RCC 7860 (cell line): ENCODE measurements at places on chromosomes 7 and 10.

- peak; percentile 53 for DNase-seq
Measured at GRCh38 chr7:98802088-98802780, 67.6 kb downstream of the TMEM130 start.

DNA sequence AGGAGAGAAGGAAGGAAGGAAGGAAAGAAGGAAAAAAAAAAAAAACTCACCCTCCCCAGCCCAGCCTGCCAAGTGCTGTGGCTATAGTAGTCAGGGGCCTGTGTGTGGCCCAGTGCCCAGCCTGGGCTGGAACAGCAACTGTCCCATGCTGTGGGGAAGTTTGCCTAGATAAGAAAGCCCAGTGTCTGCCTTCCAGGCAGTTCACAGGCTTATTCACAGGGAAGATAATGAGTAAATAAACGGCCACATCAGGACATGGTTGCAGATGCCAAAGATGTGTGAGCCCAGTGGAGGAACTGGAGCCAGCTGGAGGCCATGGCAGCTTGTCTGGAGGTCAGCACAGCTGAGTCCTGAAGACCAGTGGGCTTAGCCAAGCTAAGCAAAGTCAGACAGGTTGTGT, 132.4 kb upstream of the FOXK1 start:
- DNase-seq = no peak

DNA sequence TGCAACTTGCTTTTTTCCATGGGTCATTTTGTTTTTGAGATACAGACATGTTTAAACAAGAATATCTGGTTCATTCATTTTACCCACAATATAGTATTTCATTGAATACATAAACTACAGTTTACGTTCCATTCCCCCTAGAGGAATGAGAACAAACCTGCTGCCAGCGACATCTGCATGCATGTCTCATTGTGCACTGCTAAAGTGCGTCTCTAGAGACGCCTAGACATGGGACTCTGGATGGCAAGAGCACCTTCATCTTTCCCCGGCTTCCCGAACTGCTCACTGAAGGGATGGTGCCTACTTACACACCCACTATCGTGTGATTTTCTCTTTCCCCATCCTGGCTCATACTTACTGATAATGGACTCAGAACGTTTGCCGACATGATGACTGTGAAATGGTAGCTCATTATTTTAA, 1.2 kb upstream of the ZNF777 start:
- no peak for DNase-seq

GRCh38 chr10:24911029-24911428, 41.4 kb downstream of the PRTFDC1 start:
- no peak for DNase-seq

DNA sequence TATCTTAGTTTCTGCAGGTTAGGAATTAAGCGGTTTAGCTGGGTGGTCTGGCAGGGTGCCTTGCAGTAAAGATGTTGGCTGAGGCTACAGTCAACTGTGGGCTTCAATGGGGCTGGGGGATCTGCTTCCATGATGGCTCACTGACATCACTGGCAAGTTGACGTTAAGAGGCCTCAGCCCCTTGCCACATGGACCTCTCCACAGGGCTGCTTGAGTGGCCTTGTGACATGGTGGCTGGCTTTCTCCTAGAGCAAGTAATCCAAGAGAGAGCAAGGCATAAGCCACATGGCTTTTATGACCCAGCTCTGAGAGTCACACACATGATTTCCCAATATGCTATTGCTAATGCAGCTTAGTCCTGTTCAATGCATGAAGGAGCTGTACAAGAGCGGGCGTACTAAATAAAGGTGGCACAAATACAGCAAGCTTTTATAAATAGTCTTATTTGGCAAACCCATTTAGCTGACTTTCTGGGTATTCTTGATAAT, 109.1 kb downstream of the SEPTIN7 start:
- no peak for DNase-seq

- DNase-seq = no peak
Measured at GRCh38 chr7:69968969-69969556, 370.8 kb downstream of the AUTS2 start.
